ENCODE measurements at places on chromosomes 6 and 20. TPM values are rescaled to one million over a fixed set of nuclear protein-coding genes. Genes with fewer than 3 reads are reported as not detected.

Gene RBBP8NL
- not detected for total RNA-seq

Gene SOX4
- 7.6 TPM for total RNA-seq

Gene CYP21A2
- 0.28 TPM for total RNA-seq

Gene KIF6
- total RNA-seq, result not detected

Gene TBC1D20
- total RNA-seq, result 47.6 TPM

Gene SLC22A2
- not detected for total RNA-seq

Gene WFDC12
- not detected for total RNA-seq

Gene GLO1
- 27.6 TPM for total RNA-seq

- peaks cover 30% of the 10 kb centered on the region for H3K4me1 ChIP-seq
- DNase-seq, result peak; percentile 88
- H3K27me3 ChIP-seq, result no peaks in the 10 kb centered on the region
- peak overlapping the region; percentile 100 for H3K27ac ChIP-seq
- no peak overlapping the region for H3K4me3 ChIP-seq
These were observed 38.6 kb upstream of the GGTLC1 start for GRCh38 chr20:24027229-24027628.

DNA sequence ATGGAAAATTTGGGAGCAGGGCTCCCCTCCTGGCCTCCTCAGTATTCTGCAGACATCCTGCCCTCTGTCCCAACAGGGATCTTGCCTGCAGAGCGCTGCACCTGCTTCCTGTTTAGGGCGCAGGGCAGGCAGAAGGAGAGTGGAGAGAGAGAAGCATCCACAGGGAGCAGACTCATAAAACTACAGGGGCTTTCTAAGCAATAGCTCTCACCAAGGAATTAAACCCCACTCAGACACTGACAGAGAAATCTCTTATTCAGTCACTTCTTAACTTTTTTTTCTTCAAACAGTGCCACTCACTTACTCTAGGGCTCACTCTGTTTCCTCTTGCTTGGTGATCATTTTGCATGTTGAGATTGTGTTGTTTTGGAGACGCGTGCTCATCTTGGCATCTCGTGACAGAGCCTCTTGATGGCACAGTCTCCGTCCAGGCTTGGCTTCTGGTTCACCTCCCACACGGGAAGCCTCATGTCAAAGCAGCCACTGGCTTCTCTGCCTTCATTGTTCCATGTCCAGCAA lies 153.1 kb upstream of the INSM1 start:
- no peaks in the 10 kb centered on the region for H3K4me1 ChIP-seq
- H3K4me3 ChIP-seq, result no peak overlapping the region
- no peak overlapping the region for H3K27ac ChIP-seq
- no peaks in the 10 kb centered on the region for H3K36me3 ChIP-seq
- no peaks in the 10 kb centered on the region for H3K27me3 ChIP-seq

DNA sequence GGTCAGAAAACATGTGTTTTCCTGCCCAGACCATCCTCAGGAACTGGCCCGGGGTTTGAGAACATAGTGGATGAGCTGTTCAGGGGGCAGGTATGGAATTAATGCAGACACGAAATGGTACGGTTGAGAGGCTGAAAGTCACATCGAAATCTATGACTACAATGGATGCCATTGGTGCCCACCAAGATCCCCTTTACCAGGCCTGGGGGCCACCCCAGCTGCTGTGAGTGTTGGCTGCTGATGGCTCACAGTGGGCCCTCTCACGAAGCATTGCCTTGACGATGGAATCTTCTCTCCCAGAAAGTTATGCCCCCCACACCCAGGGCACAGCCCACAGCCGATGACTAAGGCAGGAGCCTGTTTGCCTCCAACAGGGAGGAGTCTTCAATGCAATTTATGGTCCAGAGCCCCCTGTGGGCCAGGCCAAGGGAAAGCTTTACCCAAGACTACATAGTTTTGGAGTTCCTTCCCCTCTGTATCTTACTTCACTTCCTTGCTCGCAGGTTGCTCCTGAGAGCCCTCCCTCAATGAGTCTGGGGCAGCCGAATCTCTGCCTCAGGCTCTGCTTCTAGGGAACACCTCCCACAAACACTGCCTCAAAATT lies 92.6 kb downstream of the BFSP1 start:
- H3K36me3 ChIP-seq, result no peaks in the 10 kb centered on the region
- DNase-seq, result no peak
- H3K27ac ChIP-seq, result no peak overlapping the region
- H3K27me3 ChIP-seq, result no peaks in the 10 kb centered on the region
- no peaks in the 10 kb centered on the region for H3K4me1 ChIP-seq

DNA sequence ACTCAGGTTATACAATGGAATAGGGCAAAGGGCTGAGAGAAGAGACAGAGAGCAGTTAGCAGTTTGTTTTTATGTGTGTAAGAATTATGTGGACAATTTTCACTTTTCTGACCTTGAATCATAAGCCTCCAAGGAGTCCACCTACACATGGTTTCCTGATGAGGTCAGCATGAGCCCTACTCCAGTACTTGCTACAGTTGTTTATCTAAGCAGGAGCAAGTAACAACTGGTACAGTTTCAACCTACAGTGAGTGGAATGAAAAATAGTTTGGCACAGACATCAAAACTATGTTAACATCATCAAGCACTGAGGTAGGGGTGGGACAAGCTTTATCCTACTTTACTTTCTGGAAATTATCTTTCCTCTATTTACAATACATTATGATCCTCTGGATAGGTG lies 426.7 kb upstream of the ID4 start:
- H3K27me3 ChIP-seq, result no peaks in the 10 kb centered on the region
- no peak overlapping the region for H3K27ac ChIP-seq
- H3K36me3 ChIP-seq, result no peaks in the 10 kb centered on the region
- no peak overlapping the region for H3K4me3 ChIP-seq
- H3K4me1 ChIP-seq, result no peaks in the 10 kb centered on the region

- peaks cover 27% of the 10 kb centered on the region for H3K27me3 ChIP-seq
- H3K27ac ChIP-seq, result no peak overlapping the region
- no peaks in the 10 kb centered on the region for H3K36me3 ChIP-seq
- H3K4me3 ChIP-seq, result no peak overlapping the region
These were observed 140.1 kb upstream of the SPACA1 start for GRCh38 chr6:87907521-87907920.

DNA sequence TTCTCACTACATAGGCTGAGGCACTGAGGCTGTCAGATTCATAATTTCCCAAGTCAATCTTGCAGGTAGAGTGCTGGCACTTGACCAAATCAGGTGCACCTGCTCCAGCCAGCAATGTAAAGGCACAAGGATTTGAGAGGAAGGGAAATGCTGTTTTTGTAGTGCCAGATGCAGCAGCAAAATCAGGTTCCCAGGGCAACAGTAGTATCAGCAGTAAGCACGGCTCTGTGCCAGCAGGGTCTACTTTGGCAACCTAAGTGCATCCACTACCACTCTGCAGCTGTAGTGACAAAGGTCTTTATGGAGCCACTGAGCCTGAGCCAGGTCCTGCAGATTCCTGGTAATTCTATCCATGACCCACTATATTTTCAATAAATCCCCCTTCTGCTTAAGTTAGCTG lies 329.5 kb downstream of the TPBG start:
- H3K4me3 ChIP-seq, result no peak overlapping the region
- DNase-seq, result no peak
- H3K4me1 ChIP-seq, result no peaks in the 10 kb centered on the region
- no peaks in the 10 kb centered on the region for H3K36me3 ChIP-seq
- H3K27ac ChIP-seq, result no peak overlapping the region

GRCh38 chr6:53828215-53828614 lies 33.4 kb downstream of the LRRC1 start:
- no peak overlapping the region for H3K27ac ChIP-seq
- H3K4me1 ChIP-seq, result no peaks in the 10 kb centered on the region
- no peak overlapping the region for H3K4me3 ChIP-seq
- H3K27me3 ChIP-seq, result no peaks in the 10 kb centered on the region

GRCh38 chr6:81298751-81299150 lies 453.7 kb downstream of the TENT5A start:
- H3K27me3 ChIP-seq, result no peaks in the 10 kb centered on the region
- no peaks in the 10 kb centered on the region for H3K36me3 ChIP-seq
- H3K4me1 ChIP-seq, result no peaks in the 10 kb centered on the region

GRCh38 chr6:55980627-55981211 lies 105.3 kb upstream of the BMP5 start:
- H3K36me3 ChIP-seq, result no peaks in the 10 kb centered on the region
- H3K4me3 ChIP-seq, result no peak overlapping the region
- no peaks in the 10 kb centered on the region for H3K27me3 ChIP-seq
- DNase-seq, result no peak
- no peaks in the 10 kb centered on the region for H3K4me1 ChIP-seq
- H3K27ac ChIP-seq, result no peak overlapping the region

DNA sequence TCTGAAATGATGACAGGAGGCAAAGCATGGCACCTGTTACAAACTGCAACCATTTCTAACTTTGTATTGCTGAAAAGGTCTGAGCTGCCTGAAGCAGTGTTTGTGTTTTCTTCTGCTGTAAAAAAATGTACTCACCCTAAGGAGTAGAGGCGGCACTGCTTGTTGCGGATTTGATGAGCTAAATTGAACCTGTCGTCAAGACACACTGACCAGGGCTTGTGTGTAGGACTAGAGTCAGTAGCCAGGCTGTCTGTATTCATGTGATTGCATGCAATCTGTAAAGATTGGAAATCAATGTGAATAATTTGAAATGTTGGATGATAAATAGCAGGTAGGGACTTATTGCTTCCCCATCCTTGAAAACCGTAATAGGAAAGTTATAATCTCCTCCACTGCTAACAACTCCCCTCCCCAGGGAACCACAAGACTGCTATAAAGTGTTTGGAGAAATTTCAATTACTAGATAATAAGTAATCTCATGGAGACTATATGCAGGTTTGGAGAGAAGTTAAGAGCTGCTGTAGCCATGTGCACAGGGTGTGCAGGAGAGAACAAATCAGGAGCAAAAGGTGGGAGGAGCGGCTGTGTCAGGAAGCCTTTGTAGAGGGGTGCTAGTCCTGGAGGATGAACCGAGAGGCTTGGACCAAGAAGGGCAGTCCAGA lies 42.8 kb downstream of the METTL24 start:
- no peaks in the 10 kb centered on the region for H3K36me3 ChIP-seq
- no peak for DNase-seq
- no peak overlapping the region for H3K27ac ChIP-seq
- no peak overlapping the region for H3K4me3 ChIP-seq
- H3K4me1 ChIP-seq, result no peaks in the 10 kb centered on the region
- H3K27me3 ChIP-seq, result no peaks in the 10 kb centered on the region

DNA sequence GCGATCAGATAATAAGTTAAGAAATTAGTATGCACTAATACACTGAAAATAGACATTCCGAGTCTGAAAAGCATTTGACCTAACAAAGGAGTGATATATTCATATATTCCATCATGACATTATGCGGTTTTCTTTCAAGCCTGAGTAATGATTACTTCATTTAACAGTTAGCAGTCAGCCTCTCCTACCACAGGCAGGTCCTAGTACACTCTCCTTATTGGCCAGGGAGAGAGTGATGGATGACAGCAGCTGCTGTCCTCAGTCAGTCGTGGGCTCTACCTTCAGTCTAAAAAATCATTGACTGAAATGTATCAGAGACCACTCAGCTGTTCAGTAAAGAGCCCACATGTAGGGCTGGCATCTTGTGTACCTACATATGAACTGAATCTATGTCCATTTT lies 33.2 kb upstream of the VGLL2 start:
- no peak overlapping the region for H3K4me3 ChIP-seq
- no peaks in the 10 kb centered on the region for H3K4me1 ChIP-seq
- H3K36me3 ChIP-seq, result no peaks in the 10 kb centered on the region
- no peaks in the 10 kb centered on the region for H3K27me3 ChIP-seq
- no peak for DNase-seq

- no peak for DNase-seq
- H3K27me3 ChIP-seq, result no peaks in the 10 kb centered on the region
- H3K36me3 ChIP-seq, result no peaks in the 10 kb centered on the region
- H3K4me3 ChIP-seq, result no peak overlapping the region
- no peak overlapping the region for H3K27ac ChIP-seq
These were observed 12.1 kb downstream of the PRPH2 start for GRCh38 chr6:42710316-42710715.

GRCh38 chr6:93894521-93894920 lies 475.2 kb upstream of the EPHA7 start:
- H3K27me3 ChIP-seq, result no peaks in the 10 kb centered on the region
- H3K4me1 ChIP-seq, result no peaks in the 10 kb centered on the region
- H3K4me3 ChIP-seq, result no peak overlapping the region
- no peak for DNase-seq
- H3K27ac ChIP-seq, result no peak overlapping the region

GRCh38 chr6:118186672-118187567 lies 279.9 kb downstream of the SLC35F1 start:
- no peaks in the 10 kb centered on the region for H3K4me1 ChIP-seq
- no peak overlapping the region for H3K27ac ChIP-seq
- no peak overlapping the region for H3K4me3 ChIP-seq
- no peaks in the 10 kb centered on the region for H3K27me3 ChIP-seq
- no peaks in the 10 kb centered on the region for H3K36me3 ChIP-seq

- no peak overlapping the region for H3K27ac ChIP-seq
- no peaks in the 10 kb centered on the region for H3K4me1 ChIP-seq
- H3K27me3 ChIP-seq, result no peaks in the 10 kb centered on the region
- H3K36me3 ChIP-seq, result no peaks in the 10 kb centered on the region
These were observed 140.7 kb downstream of the UBE3D start for GRCh38 chr6:82924799-82925535.

GRCh38 chr6:119207971-119208725 lies 129.7 kb upstream of the FAM184A start:
- no peaks in the 10 kb centered on the region for H3K27me3 ChIP-seq
- no peak for DNase-seq
- H3K27ac ChIP-seq, result no peak overlapping the region
- no peaks in the 10 kb centered on the region for H3K4me1 ChIP-seq

GRCh38 chr6:110524305-110524704 lies 47.9 kb upstream of the SLC22A16 start:
- H3K27me3 ChIP-seq, result no peaks in the 10 kb centered on the region
- H3K4me3 ChIP-seq, result no peak overlapping the region
- no peaks in the 10 kb centered on the region for H3K36me3 ChIP-seq
- H3K27ac ChIP-seq, result no peak overlapping the region
- no peaks in the 10 kb centered on the region for H3K4me1 ChIP-seq
- DNase-seq, result no peak

- no peaks in the 10 kb centered on the region for H3K27me3 ChIP-seq
- no peaks in the 10 kb centered on the region for H3K4me1 ChIP-seq
- no peaks in the 10 kb centered on the region for H3K36me3 ChIP-seq
- H3K4me3 ChIP-seq, result no peak overlapping the region
- DNase-seq, result no peak
These were observed 165.5 kb upstream of the BEND3 start for GRCh38 chr6:107280791-107281190.

- no peak for DNase-seq
- H3K4me3 ChIP-seq, result no peak overlapping the region
- no peaks in the 10 kb centered on the region for H3K36me3 ChIP-seq
- H3K27ac ChIP-seq, result no peak overlapping the region
- H3K27me3 ChIP-seq, result no peaks in the 10 kb centered on the region
These were observed 618.6 kb downstream of the EPM2A start for GRCh38 chr6:145116591-145117178.

DNA sequence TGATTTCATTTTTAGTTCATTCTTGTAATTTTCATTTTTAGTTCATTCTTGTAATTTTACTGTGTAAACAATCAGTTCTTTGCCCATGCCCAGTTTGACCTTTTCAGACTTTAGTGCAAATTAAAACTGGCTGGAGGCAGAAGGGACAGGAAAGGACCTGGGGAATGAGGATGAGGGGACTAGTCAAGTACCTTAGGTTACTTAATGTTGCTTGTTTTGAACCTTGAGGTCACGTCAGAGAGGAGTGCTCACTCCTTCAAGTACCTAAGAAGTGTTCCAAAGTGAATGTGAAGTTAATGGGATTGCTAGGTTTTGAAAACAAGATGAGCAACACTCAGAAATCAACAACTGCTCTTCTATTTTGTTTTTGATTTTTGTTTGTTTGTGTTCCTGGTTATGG lies 82.5 kb downstream of the FOXO3 start:
- no peak overlapping the region for H3K4me3 ChIP-seq
- DNase-seq, result no peak
- no peaks in the 10 kb centered on the region for H3K27me3 ChIP-seq
- no peak overlapping the region for H3K27ac ChIP-seq
- peaks cover 4% of the 10 kb centered on the region for H3K36me3 ChIP-seq
